ENCODE measurements at places on chromosomes 5 and 9.

- no peak for DNase-seq
These were observed 1.9 kb upstream of the CDKN2B start for GRCh38 chr9:22010866-22011625.

DNA sequence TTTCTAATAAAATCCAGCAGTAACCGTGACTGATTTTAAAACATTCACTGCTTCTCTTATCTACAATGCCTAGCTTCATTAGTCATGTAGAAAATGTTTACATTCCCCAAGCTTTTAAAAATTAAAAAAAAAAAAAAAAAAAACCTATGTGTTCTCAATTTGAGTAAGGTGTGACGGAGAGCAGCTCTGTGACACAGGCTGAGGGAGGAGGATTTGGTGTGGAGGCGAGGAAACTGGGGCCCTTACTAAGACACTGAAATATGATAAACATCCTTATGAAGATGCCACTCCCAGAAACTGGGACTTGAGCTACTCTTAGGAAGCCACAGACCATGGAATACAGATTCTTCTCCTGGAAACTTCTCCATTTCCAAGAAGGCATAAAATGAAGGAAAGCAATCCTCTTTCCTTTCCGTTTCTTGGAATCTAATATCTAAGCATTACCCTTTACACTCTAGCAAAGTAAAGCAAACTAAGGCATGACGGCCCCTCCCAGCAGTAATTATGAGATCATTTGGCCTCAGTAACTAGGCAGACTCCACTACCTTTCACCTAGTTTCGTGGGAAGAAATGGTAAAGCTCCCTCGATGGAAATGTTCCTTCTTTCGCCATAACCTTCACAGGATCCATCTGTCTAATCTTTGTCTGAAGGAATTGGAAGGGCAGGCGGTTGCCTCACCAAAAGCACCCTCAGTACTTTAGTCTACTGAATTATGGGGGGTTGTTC is 23.5 kb downstream of the GRAMD2B start:
- no peak for DNase-seq

- no peak for DNase-seq
These were observed 185.6 kb downstream of the SNX18 start for GRCh38 chr5:54703133-54703532.

GRCh38 chr5:104186100-104186499 is 623.5 kb upstream of the NUDT12 start:
- DNase-seq, result peak; percentile 15

- no peak for DNase-seq
These were observed 150.5 kb downstream of the CDH6 start for GRCh38 chr5:31343946-31344345.

DNA sequence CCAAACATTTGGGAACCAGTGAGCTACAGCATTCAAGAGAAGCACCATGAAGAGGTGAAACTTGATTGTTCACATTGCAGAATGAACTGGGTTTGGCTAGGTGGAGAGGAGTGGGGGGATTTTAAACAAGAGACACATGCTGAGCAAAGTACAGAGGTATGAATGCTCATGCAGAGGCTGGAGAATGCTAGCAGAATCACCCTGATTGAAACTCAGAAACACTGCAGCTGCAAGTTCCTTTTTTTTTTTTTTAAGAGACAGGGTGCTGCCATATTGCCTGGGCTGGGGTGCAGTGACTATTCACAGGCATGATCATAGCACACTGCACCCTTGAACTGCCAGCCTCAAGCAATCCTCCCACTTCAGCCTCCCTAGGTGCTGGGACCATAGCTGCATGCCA is 35.1 kb downstream of the DENND1A start:
- no peak for DNase-seq

GRCh38 chr5:78526049-78526525 is 122.5 kb downstream of the LHFPL2 start:
- no peak for DNase-seq

- peak; percentile 41 for DNase-seq
These were observed 51.0 kb downstream of the IARS1 start for GRCh38 chr9:92242260-92243136.

DNA sequence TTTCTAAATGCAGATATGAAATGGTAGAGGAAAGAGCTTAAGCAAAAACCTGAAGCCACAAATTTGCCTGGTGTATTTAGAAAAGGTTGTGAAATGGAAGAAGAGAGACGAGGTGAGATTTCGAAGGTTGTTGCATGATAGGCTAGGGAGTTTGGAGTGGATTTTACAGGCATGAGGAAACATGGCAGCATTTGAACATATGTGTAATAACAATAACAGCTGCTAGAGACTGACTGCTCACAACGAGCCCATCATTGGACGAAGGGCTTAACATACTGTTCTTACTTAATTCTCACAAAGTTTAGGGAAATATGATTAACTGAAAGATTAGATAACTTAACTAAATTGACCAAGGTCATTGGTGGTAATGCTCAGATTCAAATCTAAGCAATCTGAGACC is 108.1 kb downstream of the JAKMIP2 start:
- DNase-seq, result no peak

- no peak for DNase-seq
These were observed 65.0 kb downstream of the MELK start for GRCh38 chr9:36637491-36638270.

DNA sequence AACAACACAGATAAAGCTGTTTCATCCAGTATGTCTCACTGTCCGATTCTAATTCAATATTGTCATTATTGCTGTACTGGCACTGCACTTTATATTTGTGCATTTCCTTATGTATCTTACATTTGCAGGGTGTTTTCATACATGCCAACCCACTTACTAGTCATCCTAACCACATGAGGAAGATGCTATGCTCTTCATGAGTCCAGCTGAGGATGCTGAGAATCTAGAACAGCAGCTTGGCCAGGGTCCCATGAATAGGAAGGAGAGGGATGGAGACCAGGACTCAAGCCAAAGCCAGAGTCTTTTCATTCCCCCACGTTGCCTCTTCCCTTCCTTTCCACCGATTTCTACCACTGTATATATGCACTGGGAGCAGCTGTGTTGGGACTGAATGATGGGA is 292.8 kb upstream of the KLF4 start:
- no peak for DNase-seq

- no peak for DNase-seq
These were observed 194.8 kb downstream of the SPOCK1 start for GRCh38 chr5:137304226-137304874.

- peak; percentile 48 for DNase-seq
These were observed 391.8 kb downstream of the ARHGEF28 start for GRCh38 chr5:74017786-74018211.

DNA sequence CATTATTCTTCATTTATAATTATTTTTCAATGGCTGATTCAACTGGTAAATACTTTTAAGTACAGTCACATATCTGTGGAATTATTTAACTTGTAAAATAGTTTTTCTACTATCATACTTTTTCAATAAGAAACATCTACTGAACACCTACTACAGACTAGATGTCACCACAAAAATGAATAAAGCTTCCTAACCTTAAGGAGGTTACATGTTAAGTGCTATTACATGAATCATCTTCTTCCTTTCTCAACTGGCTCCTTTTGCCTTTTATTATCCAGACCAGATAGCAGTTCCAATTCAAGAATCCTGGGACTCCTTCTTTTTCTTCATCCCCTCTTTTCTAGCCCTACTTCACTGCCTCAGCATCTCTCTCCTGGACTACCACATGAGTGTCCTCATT is 4.7 kb downstream of the PGGT1B start:
- no peak for DNase-seq

Data from RKO (cell line).